ENCODE measurements at places on chromosomes 3 and 15.

DNA sequence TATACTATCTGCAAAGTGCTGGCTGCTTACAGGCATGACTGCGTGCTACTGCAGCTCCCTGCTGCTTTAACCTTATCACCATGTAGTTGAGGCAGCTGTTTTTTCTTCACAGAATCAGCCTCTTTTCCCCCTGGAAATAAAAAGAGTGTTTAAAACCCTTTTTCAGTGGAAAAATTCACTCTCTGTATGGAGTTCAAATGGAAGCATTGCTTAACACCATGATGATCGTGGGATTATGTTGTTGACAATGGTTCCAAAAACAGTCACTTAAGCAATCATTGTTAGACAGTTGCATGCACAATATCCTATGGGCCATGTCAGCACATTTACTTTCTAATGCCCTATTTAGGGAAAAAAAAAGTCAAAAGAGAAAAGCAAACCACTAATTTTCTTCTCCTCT, 536.4 kb downstream of the UNC13C start:
- DNase-seq: no peak

DNA sequence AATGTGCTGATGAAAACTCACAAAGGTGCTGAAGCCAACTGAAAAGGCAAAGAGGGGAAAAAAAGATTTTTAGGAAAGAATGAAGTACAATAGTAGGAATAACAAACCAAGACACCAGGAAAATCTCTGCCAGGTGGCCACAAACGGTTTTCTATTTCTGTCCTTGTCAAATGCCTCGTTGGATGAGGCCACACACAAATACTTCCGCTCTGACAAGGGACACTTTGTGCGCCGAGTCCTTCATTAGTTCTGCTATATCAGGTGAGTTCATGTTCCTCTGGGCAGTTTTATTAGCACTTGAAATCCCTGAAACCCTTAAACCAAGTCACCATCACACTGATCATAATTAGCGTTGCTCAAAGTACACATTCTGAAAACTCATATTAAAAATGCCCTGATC, 373.1 kb downstream of the VPS13C start:
- no peak for DNase-seq

DNA sequence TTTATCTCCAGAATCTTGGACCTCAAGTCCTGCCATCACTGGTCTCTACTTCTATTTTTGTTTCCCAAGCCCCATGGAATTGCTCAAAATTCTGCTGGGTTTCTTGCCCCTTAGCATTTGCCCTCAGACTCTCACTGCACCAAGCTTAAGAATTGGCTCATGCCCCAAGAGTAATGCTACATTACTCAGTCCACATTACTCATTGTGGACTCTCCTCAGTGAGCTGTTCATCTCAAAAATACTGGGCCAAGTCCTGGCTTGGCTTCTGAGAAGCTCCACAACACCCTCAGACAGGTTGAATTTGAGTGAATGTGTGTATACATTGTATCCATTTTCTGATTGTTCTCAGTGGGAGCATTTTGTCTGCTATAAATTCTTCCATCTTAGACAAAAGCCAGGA, 364.4 kb upstream of the ARHGEF26 start:
- DNase-seq: no peak

DNA sequence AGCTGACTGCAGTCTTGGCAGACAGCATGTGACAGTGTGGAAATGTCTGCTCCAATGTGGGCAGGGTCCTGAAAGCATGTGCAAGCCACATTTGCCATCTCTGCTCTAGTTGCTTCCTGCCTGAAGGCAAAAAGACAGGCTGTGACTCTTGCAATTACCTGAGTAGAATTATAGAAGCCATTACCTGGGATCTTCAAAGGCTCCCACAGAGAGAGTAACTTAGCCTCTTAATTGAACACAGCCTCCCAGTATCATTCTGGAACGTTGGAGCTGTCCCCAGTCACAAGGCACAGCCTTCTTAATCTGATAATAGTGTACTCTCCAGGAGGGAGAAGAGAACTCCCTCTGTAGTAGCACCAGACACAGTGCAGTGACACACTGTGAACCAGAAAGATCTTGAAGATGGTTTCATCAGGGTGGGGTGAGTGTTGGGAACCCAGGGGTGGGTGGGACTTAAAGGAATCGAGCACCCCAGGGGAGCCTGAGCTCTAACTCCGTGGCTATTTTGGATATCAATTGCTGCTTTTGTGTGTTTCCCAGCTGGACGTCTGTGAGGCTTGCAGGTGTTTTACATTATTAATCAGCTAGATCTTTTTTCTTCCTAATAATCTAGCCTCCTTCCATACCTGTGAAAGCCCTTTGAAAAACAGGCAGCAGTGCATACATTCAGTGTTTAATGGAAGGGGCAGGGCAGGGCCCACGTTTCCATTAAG, 40.6 kb upstream of the GLCE start:
- no peak for DNase-seq

- DNase-seq: no peak
These were observed 100.8 kb upstream of the LIPC start for GRCh38 chr15:58330741-58331559.

- no peak for DNase-seq
These were observed 33.5 kb upstream of the ZNF639 start for GRCh38 chr3:179289295-179289694.

DNA sequence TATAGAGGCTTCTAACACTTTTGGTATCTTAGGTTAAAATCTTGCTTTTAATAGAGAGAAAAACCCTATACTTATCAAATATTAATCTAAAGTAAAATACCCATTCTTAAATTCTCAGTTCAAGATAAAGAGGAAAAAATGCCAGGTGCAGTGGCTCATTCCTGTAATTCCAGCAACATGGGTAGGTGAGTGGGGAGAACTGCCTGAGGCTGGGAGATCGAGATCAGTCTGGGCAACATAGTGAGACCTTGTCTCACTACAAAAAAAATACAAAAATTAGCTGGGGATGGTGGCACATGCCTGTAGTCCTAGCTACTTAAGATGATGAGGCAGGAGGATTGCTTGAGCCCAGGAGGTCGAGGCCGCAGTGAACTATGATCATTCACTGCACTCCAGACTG, 135.8 kb downstream of the CLASP2 start:
- no peak for DNase-seq

DNA sequence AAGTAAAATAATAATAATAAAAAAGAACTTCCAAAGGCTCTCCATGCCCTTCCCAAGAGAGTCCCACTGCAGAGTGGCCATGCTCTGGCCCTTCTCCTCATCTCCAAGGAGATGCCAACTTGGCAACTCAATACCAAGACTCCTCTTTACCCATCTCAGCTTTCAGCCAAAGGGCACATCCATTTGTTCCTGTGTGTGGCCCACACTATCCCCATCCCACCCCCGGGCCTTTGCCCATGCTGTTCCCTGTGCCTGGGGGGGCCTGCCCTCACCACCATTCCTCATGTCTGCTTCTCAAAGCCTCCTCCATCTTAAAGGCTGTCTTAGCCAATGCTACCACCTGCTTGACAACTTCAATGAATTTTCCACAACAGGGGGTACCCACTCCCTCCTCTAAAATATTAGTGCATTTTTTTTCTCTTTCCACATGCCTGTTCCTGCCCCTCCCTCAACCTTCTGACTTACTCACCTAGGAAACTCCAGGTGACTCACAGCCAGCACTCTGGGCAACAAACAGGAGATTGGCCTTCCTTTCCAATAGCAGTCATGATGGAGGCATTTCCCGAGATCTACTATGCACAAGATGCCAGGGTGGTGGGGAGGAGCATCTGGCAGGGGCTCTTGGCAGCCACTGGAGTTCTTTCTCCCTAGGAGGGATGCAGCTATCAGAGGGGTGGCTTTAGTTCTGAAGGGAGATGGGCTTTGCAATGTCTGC, 109.4 kb upstream of the SMAD3 start:
- no peak for DNase-seq

GRCh38 chr15:52183562-52184173, 7.5 kb downstream of the GNB5 start:
- no peak for DNase-seq

- DNase-seq: no peak
These were observed 29.6 kb downstream of the GADL1 start for GRCh38 chr3:30864836-30865235.

DNA sequence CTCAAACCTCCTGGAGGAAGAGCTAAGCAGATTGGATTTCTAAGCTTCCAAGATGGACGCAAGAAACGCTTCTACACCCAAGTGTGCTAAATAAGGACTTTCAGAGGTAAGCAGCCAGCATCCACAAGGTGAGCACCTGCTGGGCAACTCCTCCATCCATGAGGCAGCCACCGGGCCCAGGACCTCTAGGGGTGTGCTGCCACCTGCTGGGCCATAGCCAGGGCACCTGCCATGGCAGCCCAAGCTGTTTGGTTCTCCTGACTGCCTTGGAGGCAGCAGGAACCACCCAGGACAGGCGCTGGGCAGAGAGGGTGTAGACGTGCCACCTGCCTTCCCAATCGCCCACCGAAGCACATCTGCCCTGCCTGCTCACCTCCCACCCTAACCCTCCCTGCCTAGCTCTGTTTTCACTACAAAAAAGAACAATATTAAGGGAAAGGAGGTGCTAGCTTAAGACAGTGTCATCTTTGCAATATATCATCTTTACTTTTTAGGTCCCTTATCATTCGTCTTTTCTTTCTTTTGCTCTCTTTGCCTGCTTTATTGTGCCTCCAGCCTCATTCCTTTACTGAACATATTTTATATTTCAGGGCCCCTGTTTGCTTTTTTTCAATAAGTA, 12.9 kb downstream of the C15orf62 start:
- peak; percentile 48 for DNase-seq

- DNase-seq: peak; percentile 67
These were observed 27.0 kb upstream of the POLG start for GRCh38 chr15:89361451-89362202.

DNA sequence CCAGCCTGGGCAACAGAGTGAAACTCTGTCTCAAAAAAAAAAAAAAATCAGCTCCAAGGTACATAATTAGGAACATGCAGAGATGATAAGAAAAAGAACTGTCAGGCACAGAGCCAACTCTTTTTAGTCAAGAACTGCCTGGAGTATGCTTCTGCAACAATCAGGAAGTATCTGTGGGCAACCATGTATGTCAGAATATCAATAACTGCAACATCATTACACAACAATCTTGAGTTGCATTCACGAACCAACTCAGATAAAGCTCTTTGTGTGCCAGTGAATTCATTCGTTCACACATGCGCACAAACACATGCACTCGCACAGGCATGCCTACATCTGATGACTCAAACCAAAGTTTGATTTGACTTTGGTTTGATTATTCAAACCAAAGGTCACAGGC, 32.1 kb downstream of the EFHB start:
- no peak for DNase-seq

GRCh38 chr3:192273697-192274010, 453.7 kb downstream of the FGF12 start:
- no peak for DNase-seq

- DNase-seq: no peak
These were observed 861.6 kb downstream of the ROBO1 start for GRCh38 chr3:78906245-78906644.

- no peak for DNase-seq
These were observed 157.8 kb downstream of the MECOM start for GRCh38 chr3:169505577-169506230.

GRCh38 chr3:189941679-189942078, 179.0 kb downstream of the P3H2 start:
- DNase-seq: no peak

DNA sequence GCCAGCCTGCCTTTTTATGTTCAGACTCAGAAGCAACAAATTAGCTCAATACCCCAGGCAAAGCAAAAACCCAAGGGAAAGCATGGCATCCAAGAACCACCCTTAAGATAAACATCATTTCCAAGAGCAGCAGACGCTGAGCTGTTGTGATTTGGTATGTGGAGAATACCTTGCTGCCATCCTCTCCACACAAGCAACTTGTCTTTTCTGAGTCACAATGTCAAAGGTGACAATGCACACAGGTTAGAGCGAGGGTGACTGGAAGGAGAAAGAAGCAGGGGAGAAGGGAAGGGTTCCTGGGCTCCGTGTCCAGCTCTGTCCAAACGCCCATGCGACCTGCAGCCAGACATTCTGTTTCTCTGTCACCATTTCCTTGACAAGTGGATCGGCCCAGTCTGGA, 6.0 kb downstream of the PCSK6 start:
- DNase-seq: no peak

- no peak for DNase-seq
These were observed 8.8 kb downstream of the UBL7 start for GRCh38 chr15:74451861-74452835.

DNA sequence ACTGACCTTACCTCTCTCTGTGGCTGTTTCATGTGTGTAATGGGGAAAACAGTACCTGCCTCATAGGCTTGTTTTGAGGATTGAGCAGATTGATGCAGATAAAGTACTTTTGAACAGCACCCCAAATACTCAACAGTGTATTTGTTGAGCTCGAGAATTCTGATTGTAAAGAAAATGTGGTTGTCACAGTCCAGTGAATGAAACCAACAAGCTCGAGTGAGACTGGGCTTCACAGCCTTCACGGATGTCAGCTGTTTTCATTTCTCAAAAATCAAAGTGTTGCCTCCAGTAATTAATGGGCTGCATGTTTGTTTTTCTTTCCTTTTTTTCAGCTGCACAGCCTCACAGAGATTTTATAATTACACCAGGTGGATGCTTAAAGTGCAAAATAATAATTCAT, 43.7 kb downstream of the PARP15 start:
- peak; percentile 9 for DNase-seq

DNA sequence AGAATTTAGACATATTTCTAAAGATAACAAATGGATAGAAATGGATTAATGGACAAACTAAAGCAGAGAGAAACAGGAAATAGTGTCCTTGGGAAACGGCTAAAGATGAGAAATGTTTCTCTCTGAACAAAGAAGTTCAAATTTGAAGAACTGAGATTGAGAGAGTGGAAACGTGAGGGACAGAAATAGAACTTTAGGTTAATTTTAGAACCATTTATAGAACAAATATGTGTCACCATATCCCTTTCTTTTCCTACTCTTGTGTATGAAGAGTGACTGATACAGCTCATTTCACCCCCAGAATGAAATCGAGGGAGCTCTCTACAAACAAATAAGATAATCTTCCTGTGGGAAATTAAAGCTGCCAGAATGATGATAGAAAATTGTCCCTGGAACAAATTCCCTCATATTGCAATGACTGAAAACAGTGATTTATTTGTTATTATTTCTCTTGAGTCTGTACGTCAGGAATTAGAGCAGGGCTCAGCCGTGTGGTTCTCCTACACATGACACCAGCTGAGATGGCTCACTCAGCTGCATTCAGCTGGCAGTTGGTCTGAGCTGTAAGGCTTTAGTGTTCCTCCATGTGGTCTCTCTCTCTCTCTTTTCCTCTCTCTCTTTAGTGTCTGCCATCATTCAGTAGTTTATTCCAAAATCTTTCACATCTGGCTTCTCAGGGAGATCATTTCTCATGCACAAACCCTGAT, 46.6 kb upstream of the ARPP21 start:
- DNase-seq: no peak

GRCh38 chr3:85483986-85484385, 525.2 kb downstream of the CADM2 start:
- DNase-seq: no peak

- DNase-seq: no peak
These were observed 518.8 kb upstream of the ZNF385D start for GRCh38 chr3:22269831-22270230.
